ENCODE measurements at places on chromosomes 1 and 21. TPM values are rescaled to one million over a fixed set of nuclear protein-coding genes. Genes with fewer than 3 reads are reported as not detected.

GRCh38 chr1:85484264-85484663, 19.3 kb upstream of the DDAH1 start:
- DNase-seq: no peak

DNA sequence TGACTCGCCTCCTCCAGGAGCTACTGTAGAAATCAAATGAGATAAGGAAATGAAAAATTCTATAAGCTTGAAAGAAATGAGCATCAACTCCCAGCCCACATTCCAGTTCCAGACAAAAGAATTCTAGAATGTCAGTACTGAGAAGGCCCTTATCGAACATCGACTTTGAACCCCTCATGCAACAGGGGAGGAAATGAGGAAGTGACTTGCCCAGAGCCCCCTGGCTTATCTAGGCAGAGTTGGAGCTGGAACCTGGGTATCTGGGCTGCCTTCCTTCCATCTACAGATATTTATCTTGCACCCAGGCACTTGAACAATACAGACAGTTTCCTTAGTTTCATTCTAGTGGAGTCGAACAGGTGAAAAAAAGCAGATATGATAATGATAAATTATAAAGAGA, 22.3 kb downstream of the MECR start:
- DNase-seq: no peak

KCNJ9 gene
- not detected for total RNA-seq

SPRR3 gene
- total RNA-seq: not detected

GRCh38 chr1:22826604-22827580, 116.3 kb downstream of the EPHB2 start:
- DNase-seq: no peak

LRRC38 gene
- total RNA-seq: not detected

GRCh38 chr21:15754640-15755039, 24.9 kb downstream of the USP25 start:
- peak; percentile 66 for DNase-seq

DNA sequence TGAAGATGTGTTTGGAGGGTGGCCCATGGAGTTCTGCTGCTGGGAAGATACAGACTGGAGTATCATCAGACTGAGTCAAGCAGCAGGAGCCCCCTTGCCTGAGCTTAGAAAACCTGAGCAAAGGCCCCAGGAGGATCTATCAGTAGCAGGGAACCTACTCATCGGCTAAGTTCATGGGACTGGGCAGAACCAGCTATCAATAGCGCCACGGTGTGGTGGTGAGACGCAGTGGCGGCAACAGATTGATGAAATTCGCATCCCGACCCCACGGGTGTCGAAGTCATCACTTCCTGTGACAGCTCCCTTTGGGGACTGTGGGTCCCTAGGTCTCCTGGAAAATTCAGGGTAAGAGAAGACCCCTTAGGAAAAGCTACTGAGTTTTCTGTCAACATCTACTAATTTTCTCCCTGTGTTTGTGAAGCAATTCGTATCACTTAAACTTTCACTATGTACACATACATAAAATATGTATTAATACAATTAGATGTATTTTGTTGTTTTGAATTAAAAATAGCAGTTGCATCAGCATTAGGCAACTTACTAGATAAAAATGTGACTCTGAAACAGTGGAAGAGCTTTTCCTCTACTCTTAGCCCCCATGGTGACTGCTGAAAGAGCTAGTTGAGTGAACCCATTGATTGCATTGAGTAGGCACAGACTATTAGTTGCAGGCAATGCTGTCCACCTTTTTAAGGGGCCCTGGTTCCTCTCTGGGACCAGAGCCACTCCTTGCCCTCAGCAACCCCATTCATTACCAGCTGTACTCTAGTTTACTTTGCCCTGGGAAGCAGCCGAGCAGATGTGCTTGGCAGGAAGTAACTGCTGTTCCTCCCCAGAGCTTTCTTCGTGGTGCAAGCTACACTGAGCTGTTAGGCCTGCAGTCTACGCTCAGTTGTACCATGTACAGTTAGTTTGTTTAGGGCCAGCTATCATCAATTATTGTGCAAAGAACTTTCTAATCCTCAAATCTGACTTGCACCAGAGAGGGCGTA, 7.3 kb upstream of the CACNA1S start:
- peak; percentile 36 for DNase-seq

DNA sequence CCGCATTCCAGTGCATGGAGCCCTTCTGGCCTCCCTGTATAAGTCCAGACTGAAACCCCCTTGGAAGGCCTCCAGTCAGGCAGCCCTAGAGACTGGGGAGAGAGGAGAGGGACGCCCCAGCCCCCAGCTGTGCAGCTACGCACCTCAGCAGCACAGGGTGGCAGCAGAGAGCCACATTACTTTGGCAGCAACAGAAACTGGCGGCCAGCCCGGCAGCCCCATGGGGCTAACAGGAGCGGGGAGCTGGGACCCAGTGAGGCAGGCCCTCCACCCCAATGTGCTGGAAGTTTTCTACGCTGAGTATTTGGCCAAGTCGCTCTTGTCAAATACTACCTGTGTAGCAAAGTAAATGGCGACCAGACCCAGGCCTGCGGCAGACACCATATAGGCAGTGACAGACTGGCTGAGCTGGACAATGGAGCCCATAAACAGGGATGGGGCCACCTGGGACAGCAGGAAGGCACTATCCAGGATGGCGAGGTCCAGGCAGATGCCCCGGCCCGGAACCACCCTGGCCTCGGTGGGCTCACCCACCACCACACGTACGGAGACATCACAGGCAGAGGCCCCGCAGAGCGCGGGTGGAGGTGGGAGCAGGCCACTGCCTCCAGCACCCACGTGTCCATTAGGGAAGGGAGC, 21.2 kb downstream of the SLC45A3 start:
- DNase-seq: peak; percentile 53

LCE2B gene
- not detected for total RNA-seq

DNA sequence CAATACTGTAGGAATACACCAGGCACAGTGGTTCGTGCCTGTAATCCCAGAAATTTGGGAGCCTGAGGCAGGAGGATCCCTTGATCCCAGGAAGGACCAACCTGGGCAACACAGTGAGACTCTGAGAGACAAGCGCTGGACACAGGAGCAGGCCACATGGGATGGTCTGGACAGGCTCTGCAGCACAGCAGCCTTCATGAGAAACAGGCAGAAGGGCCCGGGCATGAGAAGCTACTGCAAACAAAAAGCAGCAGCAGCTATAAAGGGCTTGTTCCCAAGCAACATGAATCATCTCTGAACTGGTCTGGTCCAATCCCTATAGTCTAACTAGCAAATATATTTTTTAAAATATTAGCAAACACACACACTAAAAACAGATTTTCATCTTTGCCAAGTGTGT, 35.5 kb upstream of the SLAMF9 start:
- peak; percentile 5 for DNase-seq

DNA sequence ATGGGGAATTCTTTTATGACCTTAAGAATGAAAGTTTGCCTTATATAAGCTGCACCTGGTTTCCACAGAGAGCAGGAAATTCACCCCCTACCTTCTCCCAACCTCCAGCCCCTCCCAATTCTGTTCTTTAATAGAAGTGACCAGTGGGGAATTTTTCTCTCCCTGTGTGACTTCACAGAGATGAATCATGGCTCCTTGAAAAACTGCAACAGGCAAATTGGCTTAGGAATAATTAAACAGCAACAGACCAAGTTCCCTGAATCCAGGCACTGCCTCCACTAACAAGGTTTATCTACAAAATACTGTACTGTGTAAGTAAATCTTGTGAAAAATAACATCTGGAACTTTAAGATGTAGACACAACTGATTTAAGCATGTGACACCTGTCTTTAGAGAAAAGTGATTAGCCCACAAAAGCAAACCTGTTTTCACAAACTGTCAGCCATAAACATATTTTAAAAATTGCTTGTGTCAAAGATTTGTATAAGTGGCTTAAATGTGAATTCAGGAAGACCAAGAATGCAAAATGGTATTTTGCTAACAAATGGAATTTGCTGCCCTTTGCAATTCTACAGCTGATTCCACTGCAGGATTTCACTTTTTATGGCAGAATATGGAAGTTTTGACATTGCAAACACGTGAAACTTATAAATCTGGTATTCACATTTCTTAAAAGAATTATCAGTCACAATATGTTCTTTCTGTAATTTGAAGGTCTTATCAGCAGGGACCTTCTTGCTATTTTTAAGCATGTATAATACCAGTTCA, 54.0 kb downstream of the ALG14 start:
- DNase-seq: peak; percentile 69

RYR2 gene
- total RNA-seq: not detected

DNA sequence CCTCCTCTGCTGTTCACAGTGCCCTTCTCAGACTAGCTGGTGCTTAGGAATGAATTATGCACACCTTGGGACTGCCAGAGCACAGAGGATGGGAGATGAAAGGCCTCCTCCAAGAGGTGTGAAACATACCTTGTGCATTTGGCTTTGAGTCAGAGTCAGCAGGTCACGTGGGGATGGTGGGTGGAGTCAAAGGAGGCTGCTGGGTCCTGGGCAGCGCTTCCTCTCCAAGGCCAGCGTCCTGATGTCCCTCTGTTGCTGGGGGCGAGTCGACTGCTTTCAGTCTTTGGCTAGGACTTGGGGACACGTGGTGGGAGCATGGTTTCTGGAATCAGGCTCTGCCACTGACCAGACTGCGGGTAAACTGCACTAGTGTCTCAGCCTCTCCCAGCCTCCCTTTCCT, 91.2 kb downstream of the AJAP1 start:
- DNase-seq: no peak

TAS1R2 gene
- not detected for total RNA-seq

GRCh38 chr1:2137257-2138121, 57.1 kb downstream of the FAAP20 start:
- no peak for DNase-seq

DNA sequence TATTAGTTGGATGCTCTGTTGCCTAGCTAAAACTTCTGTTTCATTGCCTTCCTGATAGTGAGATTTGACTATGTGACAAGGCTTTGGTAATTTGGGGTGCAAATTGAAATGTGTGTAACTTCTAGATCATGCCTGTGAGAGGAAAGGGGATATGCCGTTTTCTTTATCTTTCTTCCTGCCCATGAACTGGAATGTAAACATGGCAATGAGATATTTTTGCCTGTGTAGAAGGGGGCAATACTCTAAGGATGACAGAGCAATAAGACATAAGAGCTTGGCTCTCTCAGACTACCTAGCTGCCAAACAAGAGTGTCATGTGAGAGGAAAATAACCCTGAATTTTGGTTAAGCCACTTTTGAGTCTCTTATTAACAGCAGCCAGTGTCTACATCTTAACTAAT, 49.7 kb downstream of the RAP1A start:
- DNase-seq: peak; percentile 45

DNA sequence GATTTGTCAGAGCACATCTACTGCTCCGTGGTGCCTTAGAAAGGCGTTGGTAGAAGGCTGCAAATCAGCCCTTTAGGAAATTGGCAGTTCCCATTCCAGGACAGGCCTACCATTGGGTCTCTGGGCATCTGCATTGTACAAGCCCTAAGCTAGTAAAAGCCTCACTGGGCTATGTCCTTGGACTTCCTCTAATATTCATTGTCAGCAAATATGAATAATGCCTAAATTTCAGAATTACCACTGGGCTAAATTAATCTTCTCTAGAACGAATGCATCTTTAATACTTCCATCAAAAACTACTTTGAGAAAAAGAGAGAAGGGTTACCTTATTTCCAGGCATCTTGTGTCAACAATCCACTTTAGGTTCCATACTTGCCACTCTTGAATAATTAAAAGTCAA, 41.5 kb upstream of the ATP1A1 start:
- no peak for DNase-seq

DNA sequence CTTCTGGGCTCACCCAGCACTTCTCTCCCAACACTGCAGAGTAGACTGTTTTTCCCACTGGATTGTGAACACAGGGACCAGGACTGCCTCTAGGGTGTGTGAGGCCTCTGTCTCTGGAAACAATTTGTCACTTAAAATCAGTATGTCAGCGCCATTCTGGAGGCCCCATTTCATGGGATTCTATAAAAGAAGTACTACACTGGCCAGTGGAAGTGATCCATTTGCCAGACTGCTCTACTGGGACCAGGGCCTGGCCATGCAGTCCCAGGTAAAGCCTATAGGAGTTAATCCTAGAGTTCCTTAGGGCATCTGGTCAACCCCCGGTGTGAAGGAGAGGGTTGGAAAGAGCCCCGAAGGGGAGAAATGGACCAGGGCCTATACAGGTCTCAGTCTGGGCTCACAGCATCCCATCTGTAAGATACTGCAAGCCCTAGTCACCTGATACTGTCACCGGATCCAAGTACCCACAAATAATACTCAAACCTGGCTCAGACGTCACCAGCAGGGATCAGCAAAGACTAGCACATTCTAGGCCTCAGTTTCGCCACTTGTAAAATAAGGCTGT, 245.0 kb downstream of the FOXD2 start:
- no peak for DNase-seq
